CD4-positive, alpha-beta T cell (primary cell): ENCODE measurements at places on chromosomes 12 and 14. TPM values are rescaled to one million over a fixed set of nuclear protein-coding genes. Genes with fewer than 3 reads are reported as not detected.

The POTEM gene
- not detected for total RNA-seq

The TRHDE gene
- total RNA-seq, result not detected

The EXOC3L4 gene
- total RNA-seq, result not detected

The ARHGAP9 gene
- 370 TPM for total RNA-seq

GRCh38 chr12:92138144-92138543, 7.5 kb downstream of the BTG1 start:
- no peak for DNase-seq

- DNase-seq, result no peak
Observed at GRCh38 chr12:91460469-91460868, 277.9 kb upstream of the DCN start.

The KRT8 gene
- total RNA-seq, result 0.89 TPM

DNA sequence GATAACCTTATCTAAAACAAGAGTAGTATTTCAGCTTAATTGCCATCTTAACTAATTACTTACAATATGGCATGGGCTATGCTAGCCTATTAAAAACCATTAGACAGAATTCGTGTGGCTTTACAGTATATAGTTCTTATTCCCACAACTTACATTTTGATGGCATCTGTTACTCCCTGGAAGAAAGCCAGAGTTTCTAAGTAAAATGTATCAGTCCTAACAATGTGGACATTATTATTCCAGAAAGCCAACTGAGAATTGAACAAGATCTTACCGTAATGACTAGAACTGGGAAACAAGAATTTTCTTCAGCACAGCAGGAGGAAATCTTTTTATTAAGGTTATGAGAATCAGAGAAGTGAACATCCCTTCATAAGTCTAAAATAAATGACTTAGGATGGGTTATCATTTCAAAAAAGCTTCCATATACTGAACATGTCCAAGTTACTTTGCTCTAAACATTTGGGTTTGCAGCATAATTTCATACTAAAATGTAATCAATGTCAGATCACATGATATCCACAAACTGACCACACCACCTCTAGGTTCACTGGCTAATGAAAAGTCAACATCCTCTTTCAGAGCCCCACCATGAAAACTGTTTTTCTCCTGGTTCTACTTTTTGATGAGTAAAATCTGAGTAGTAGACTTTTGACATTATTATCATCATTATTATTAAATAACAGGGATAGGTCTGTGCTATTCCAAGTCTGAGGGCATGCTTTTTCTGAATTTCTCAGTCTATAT, 179.7 kb downstream of the SSPN start:
- no peak for DNase-seq

The TMEM30B gene
- 8.9 TPM for total RNA-seq

The FGF6 gene
- total RNA-seq, result not detected

DNA sequence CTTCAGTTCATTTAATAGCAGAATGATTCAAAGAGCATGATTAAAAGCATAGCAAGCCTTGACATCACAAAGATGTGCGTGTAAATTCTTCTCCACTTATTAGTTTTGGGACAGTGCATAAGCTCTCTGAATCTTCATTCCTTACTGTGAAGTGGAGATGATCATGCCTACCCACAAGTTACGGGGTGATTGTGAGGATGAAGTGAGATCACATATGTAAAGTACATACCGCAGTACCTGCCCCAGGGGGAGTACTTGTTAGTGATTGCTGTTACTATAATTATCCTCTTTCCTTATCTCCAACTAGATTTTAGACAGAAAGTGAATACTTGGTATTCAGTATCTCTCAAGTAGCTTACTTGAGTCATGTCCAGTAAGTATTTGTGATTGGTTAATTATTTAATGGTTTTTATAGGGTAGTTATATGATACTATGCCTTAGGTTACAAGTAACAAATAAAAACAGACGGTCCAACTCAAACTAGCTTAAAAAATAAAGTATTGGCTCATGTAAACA, 6.0 kb downstream of the RAD9B start:
- DNase-seq, result no peak

DNA sequence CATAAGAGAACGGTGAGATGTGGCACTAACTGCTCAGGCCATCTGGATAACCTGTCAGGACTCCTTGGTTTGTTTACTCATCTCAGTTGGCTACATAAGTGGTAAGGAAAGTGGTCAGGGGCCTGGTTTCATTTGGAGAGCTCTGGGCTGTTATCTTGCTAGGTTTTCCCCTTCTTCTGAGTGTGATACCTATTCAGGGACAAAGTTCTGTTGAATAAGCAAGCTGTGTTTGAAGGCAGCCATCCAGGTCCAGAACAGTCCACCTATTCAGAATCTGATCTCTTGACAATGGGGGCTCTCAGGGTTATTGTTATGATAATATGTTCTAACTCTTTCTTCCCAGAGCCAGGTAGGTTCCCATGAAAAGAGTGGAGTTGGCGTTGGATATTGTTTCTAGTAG, 194.9 kb downstream of the PAH start:
- no peak for DNase-seq

GRCh38 chr12:126676434-126676833, 1590.5 kb upstream of the TMEM132C start:
- no peak for DNase-seq

The AQP6 gene
- total RNA-seq, result not detected

The FLVCR2 gene
- total RNA-seq, result 2.3 TPM

The RDH5 gene
- total RNA-seq, result 8.8 TPM
